ENCODE measurements at places on chromosomes 6 and 20.

DNA sequence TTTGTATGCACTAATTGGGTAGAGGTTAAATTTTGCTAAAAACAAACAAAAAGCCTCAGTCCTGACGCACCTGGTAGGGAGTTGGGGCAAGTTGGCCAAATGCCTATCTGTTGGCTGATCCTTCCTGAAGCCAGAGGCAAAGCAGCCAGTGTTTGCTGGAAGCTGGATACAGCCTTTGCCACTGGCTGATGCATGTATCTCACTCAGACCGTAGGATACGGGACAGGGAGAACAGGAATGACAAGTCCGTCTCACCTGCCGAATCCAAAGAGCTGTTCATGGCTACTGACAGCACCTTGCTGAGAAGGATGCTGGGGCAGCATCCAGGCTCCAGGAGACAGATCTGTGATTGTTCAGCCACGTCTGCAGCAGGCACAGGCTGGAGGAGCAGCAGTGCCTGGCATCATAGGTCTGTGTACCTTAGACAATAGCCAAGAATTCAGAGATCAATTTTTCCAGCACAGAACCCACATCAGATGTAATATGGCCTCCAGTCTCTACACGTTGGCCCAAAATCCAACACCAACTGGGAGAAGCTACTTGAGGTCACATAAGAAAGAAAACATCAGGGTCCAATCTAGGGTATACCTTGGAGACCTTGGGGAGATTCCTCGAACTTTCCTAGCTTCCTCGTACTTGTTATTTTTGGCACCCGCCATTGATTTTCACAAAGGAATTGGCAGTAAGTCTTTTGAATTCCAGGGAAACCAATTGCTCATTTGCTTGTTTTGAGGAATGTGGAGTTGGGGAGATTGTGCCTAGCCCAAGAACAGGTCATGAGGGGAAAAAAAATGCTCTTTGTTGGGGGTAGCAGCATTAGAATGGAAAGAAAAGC lies 108.5 kb upstream of the ARMC2 start:
- no peak for DNase-seq

GRCh38 chr6:116165596-116165995 lies 39.7 kb upstream of the COL10A1 start:
- DNase-seq, result no peak

- no peak for DNase-seq
Measured at GRCh38 chr20:48076247-48076646, 291.0 kb upstream of the SULF2 start.

DNA sequence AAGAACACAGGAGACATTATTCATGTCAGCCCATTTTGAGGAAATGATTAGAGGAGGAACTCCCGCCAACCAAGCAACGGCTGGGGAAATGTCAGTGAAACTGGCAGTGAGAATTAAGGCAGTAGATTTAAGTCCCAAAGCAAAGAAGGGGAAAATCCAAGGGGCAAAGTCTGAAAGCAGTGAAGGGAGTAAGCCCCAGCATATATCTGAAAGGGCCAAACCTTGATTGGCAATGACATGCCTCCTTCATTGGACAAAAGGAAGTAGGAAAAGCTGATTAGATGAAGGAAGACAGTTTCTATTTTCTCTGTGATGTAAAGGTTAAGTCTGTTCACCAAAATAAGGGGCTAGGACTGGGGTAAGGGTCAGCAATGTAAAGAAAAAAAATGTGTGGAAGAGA lies 190.3 kb downstream of the RNF144B start:
- DNase-seq, result no peak

DNA sequence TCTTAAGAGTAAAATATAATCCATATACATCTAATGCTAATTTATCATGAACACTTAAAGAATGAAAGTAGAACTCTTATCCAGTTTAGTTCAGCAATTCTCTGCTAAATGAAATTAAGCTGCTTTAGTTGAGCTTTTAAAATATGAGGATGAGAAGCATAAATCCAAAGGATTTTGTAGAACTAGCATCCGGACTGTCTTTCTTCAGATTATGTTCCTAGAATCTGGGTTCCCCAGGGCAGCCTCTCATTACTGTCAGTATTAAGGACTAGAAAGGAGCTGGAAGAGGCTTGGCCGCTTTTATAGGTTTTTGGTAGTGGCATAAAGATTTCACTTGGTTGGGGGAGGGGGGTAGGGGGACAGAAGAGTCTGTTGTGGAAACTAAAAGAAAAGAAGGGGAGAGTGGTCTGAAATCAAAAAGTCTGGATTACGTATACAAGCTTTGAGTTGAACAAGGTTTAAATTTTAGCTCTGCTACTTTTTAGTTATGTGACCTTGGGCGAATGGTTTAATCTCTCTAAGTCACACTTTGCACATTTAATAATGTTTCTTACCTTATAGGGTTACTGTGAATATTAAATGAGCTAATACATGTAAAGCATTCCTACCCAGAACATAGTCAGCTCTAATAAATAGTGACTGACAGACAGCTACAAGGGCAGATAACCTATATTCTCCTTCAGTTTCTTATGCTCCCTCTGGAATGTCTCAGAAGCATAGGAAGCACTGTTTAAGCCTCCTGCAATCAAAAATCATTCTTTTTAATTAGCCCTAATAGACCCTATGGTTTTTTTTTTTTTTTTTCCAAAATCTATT lies 3.7 kb downstream of the SGK1 start:
- no peak for DNase-seq

DNA sequence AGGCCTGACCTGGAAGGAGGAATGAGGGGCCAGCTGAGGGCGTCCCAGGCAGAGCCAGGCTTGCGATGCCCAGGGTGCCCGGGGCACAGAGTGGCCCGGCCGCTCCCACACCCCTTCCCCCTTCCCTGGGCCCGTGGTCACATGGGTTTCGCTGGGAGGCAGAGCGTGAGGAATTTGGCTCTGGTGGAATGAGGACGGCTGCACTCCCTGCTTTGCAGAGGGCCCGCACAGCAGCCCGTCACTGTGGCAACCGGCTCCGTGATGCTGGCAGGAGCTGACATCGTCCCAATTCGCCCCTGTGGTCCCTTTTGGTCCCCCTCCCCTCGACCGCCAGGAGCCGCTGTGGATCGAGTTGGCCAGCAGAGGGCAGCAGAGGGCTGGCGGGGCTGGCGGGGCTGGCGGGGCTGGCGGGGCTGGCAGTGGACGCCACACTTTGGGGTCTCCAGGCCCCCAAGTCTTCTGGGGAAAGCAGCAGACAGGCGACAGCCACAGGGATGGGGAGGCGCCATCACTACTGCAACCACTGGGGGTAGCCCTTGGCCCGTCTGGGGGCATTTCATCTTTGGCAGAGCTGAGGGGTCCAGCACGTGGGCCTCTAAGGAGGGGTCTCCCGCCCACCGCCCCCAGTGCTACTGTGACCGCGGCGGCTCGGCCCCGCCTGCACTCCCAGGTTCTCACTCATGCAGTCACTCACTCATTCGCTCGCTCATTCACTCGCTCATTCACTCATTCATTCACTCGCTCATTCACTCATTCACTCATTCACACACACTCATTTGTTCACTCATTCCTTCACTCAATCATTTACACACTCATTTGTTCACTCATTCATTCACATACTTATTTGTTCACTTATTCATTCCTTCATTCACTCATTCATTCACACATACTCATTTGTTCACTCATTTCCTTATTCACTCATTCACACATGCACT lies 49.7 kb upstream of the BHLHE23 start:
- no peak for DNase-seq

DNA sequence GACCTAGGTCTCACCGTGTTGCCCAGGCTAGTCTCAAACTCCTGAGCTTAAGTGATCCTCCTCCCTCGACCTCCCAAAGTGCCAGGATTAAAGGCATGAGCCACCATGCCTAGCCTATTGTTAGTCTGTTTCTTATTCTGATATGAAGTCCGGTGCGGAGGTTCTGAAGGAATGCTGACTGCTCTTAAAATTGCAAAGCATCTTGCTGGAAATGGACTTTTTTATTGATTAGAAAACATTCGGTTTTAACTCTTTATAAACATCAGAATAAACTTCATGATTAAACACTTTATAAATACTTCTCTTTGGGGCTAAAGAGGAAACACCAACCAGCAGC lies 3.2 kb downstream of the TNFAIP3 start:
- no peak for DNase-seq

- no peak for DNase-seq
Measured at GRCh38 chr20:36628076-36628475, 17.9 kb downstream of the SLA2 start.

- DNase-seq, result no peak
Measured at GRCh38 chr6:35031611-35032529, 109.3 kb downstream of the TCP11 start.

DNA sequence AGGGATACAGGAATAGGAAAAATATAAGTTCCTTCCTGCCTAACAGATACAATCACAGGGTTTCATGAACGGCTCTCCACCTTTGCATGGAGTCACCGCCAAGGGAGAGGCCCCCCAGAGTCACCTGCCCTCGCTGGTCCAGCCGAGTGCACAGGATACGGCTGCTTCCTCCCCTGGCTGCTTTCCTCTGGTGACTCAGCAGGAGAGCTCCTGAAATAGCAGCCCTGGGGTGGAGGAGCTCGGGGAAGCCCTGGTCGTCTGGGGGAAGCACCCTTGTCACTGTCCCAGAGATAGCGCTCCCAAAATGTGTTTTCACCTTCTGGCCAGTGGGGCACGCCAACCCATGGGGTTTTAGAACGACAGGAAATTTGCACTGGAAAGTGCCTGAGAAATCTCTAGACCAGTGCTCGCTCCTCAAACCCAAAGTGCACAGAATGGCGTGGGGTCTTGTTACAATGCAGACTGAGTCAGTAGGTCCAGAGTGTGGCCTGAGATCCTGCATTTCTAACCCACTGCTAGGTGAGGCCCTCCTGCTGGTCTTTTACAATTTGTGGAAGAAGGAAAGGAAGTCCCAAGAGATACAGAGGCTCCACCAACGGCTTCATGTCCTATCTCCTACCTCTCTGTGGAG lies 35.9 kb upstream of the FAM50B start:
- no peak for DNase-seq

DNA sequence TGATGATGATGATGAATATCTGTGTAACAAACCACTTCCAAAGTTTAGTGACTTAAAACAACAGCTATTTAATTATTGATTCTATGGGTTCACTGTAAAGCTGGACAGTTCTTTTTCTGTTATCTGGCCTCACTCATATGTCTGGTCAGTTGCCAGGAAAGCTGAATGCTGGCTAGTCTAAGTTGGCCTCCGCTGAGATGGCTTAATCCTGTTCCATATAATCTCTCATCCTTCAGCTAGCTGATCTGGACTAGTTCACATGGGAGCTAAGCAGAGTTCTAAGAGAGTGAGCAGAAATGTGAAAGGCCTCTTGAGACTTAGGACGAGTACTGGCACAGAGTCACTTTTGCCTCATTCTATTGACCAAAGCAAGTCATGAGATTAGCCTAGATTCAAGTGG lies 334.7 kb upstream of the FLRT3 start:
- DNase-seq, result no peak

- DNase-seq, result no peak
Measured at GRCh38 chr6:131060311-131060710, 2.7 kb downstream of the EPB41L2 start.
